Skeletal muscle cell (primary cell): ENCODE measurements at places on chromosomes 11 and 22.

GRCh38 chr11:1204381-1205101, 18.3 kb upstream of the MUC5B start:
- DNase-seq: no peak

GRCh38 chr22:49849161-49850020, 4.3 kb upstream of the ZBED4 start:
- DNase-seq: no peak

DNA sequence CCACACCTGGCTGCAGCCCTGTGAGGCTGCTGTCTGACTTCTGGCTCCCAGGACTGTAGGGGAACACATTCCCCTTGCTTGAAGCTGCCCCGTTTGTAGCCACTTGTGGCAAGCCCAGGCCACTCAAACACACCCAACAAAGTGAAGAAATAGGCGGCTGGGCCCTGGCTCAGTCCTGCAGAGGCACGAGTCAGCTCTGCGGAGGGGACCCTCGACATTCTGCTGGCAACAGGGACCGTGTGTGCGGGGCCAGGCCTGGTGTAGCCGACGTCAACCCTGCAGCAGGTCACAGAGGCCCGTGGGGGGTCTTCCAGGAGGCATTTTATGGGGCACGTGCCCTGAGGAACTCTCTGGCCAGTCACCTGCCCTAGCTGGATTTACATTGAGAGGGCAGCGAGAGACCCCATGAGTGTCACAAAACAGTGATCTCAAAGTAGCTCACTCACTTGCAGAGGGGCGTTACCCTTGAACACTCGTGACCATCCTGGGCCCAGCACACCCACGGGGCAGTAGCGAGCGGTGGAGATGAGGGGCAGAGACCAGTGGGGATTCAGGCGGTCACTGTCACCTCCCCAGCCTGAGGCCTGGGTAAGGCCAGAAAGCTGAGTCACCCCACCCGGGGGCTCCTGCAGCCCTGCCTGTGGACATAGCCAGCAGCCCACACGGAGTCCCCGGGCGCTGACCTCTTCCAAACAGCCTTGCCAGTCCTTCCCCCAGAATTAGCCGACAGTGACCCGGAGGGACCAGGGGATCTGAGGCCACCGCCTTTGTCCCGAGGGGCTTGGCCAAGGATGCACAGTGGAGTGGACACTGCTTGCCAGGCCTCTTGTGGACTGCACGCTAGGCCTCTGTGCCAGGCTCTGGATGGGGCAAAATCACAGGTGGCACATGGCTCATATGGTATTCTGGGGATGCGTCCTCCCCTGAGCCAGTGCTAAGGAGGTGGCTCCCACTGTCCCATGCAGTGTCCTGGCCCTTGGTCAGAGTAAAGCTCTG, 139.5 kb downstream of the CTTN start:
- DNase-seq: no peak

DNA sequence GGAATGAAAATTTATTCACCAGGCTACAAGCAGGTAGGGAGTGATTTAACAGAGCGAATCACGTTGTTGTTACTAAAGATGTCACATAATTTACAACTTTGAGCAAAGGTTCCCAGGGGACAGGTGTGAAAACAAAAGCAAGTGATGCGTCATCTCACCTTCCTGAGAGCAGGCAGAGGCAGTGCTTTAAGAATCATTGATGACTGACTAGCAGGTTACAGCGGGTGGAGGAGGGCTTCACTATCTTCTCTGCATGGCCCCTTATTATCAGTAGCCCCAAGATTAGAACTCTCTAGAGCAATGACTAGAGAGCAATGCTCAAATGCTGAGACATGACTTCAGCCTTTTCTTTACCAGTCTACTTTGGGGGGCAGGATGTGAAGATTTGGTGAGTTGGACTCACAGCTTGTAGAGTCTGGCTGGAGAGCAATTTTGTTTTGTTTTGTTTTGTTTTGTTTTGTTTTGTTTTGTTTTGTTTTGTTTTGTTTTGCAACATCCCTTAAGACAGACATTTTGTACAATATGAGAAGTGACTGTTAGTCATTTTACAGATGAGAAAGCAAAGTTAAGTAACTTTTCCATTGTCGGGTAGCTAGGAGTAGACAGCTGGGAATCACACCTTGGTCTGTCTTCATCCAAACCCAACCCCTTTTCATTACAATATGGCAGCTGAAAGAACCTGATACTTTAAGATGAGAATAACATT, 84.8 kb downstream of the SLC1A2 start:
- DNase-seq: no peak
